ENCODE measurements at places on chromosomes 1 and 21.

GRCh38 chr1:61238359-61238665, 156.0 kb downstream of the NFIA start:
- DNase-seq = no peak

DNA sequence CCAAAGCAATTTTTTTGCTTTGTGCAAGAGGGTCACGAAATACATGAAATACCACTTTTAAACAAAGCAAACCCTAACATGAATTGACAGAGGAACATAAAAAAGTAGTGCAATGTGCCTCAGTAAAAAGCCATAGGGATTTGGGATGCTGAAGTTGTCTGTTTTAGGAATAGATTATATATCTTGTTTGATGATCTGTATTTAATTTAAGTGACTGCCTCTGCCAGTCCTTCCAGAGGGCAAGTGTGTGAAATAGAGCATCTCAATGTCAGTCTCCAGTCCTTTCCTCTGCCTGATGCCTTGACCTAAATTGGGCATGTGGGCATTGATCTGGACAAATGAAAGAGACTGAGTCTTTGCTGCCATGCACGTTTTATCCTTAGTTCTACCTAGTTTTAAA, 222.8 kb downstream of the PTPRC start:
- no peak for DNase-seq

- no peak for DNase-seq
Measured at GRCh38 chr1:29669158-29669871, 433.0 kb downstream of the PTPRU start.

- DNase-seq = no peak
Measured at GRCh38 chr1:241591317-241591716, 48.9 kb downstream of the CHML start.

GRCh38 chr1:181504399-181504842, 21.1 kb downstream of the CACNA1E start:
- DNase-seq = peak; percentile 35

DNA sequence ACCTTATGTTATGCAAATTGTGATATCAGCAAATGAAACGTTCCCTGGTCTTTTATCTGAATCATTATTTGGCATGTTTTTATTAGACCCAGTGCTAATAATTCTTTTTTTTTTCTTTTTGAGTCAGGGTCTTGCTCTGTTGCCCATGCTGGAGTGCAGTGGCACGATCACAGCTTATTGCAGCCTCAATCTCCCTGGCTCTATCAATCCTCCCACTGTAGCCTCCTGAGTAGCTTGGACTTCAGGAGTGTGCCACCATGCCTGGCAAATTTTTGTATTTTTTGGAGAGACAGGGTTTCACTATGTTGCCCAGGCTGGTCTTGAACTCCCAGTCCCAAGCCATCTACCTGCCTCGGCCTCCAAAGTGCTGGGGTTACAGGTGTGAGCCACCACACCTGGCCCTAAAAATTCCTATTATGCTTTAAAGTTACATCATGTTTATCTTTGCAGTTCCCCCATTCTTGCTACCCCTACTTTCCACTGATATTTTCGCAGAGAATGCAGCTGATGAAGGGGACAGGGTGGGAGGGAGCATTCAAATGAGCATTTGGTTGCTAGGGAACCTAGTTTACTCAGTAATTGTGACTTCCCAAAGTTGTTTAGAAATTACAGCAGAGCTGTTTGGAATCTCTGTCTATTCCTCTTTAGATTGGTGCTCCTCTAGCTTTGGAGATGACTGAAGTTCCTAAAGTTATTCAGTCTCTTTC, 18.4 kb downstream of the C1orf21 start:
- DNase-seq = no peak

GRCh38 chr21:34640858-34641257, 25.9 kb upstream of the RCAN1 start:
- DNase-seq = no peak

- DNase-seq = no peak
Measured at GRCh38 chr1:40270152-40270834, 12.3 kb downstream of the ZMPSTE24 start.

DNA sequence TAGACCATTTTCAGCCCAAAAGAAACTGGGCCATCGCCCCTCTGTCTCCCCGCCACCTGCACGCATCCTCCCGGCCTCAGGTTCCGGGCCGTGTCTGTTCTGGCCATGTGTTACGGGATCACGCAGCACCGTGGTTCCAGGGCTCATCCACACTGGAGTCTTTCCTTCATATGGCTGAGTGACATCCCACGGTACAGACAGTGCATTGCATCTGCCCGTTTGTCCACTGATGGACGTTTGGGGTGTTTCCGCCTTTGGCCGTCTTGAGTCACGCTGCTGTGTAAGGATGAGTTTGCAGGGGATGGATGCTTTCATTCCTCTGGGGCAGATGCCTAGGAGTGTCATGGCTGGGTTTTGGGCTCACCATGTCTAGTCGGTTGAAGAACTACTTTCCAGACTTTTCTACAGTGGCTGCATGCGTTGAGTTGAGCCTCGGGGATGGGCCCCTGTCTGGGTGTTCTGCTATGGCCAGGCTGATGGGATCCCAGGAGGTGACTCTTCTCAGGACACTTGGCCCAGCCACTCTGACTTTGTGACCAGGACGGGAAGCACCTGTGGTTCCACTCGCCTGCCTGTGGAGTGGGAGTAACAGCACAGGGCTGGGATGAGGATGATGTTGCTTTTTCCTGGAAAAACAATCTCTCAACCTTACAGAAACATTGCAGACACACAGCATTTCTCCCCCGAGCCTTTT, 16.8 kb downstream of the RRP1 start:
- no peak for DNase-seq

GRCh38 chr1:97796711-97797110, 124.1 kb downstream of the DPYD start:
- DNase-seq = no peak

DNA sequence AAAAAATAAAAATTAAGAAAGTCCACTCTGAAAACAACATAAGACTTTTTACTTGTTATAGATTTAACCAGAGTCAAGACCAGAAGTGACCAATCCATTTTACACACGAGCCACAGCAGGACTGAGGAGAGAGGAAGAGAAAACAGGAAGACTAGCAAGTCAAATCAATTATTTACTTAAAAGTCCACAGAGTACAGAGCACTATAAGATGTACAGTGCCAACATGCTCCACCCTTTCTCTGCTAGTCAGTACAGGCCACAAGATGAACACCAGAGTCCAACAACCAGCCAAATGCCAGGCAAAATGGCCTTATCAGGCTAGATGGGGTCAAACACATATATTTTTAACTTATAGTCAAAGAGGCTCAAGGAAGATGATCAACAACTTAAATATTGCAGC, 19.5 kb downstream of the LUZP1 start:
- DNase-seq = no peak

GRCh38 chr21:22297575-22297974, 1299.4 kb downstream of the NCAM2 start:
- DNase-seq = no peak

DNA sequence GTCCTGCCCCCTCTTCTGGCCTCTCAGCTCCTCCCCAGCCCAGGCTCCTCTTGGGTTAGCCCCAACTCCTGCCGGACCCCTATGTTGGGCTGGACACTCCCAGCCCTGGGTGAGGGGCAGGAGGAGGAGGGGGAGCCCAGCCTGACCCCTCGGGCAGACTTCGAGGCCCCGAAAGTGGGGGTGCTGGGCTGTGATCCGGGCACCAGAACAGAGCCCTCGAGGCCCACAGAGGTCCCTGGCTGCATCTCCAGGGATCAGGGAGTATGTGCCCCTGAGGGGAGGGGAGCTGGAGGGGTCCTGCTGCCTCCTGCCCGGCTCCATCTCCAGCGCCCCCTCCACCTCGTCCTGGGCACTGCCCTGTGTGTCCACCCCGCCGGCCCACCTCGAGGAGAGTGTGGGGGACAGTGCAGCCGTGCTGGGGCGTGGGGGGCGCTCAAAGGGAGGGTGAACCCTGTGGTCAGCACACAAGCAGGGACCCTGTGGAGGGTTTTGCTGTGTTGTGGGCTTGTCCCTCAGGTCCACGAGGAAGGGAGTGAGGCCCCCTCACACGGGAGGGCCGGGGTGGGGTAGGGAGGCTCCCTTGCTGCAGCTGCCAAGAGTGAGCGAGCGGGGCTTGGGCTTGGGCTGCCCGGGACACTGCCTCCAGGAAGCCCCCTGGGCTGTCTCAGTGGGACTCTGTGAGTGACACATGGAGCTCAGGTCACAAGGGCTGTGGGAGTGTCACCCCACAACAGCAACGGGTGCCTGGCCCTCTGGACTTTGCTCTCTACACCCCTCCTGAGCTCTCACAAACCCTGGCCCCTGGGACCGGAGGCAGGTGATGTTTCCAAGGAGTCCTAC, 54.4 kb downstream of the COL18A1 start:
- no peak for DNase-seq

- DNase-seq = no peak
Measured at GRCh38 chr1:15177710-15178166, 24.2 kb downstream of the TMEM51 start.

- no peak for DNase-seq
Measured at GRCh38 chr1:248886237-248886895, 19.7 kb upstream of the PGBD2 start.

GRCh38 chr1:223256034-223256433, 107.9 kb downstream of the SUSD4 start:
- no peak for DNase-seq

DNA sequence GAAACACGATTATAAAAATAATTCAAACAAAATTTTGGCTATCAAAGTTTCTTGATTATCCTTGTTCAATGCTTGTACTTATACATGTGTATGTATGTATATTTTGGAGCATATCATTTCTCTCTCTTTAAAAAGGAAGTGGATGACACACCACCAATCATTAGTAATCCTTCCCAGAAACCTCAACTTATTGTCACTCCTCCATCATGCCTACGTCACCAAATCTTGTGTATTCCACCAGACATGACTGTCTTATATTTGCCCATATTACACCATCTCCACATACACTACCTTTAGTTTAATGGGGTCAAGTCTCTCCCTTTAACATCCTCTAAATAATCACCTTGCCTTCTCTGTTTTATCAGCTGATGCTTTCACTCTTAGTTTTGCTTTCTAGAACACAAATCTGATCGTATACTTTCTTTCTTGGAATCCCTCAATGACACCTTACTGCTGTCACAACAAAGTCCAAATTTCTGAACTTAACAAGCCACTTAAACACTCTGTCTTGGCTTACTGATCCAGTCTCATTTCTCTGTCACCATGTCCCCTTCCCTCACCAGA, 124.0 kb downstream of the BRINP3 start:
- no peak for DNase-seq

GRCh38 chr1:38027201-38028104, 14.9 kb downstream of the UTP11 start:
- no peak for DNase-seq

- DNase-seq = peak; percentile 18
Measured at GRCh38 chr1:59678493-59679228, 136.1 kb upstream of the HOOK1 start.

- DNase-seq = peak; percentile 49
Measured at GRCh38 chr1:160779626-160780397, 16.2 kb upstream of the LY9 start.

DNA sequence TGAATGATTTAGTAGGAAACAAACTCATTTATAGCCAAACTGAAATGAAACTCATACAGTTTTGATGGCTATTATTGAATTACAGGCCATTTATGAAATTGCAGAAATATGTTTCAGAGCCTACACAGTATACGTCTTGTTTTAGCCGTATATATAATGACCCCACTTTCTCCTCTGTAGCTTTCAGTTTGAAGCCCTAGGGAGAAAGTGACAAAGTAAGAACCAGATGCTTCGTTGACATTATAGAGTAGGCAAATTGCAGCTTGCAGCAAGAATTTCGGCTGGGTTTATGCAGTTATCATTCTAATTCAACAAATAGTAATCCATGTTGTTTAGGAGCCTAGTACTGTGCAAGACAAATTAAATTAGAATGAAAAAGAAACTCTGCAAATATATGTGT, 836.3 kb upstream of the ADGRL4 start:
- DNase-seq = no peak

- no peak for DNase-seq
Measured at GRCh38 chr1:172517545-172517944, 15.4 kb upstream of the SUCO start.

DNA sequence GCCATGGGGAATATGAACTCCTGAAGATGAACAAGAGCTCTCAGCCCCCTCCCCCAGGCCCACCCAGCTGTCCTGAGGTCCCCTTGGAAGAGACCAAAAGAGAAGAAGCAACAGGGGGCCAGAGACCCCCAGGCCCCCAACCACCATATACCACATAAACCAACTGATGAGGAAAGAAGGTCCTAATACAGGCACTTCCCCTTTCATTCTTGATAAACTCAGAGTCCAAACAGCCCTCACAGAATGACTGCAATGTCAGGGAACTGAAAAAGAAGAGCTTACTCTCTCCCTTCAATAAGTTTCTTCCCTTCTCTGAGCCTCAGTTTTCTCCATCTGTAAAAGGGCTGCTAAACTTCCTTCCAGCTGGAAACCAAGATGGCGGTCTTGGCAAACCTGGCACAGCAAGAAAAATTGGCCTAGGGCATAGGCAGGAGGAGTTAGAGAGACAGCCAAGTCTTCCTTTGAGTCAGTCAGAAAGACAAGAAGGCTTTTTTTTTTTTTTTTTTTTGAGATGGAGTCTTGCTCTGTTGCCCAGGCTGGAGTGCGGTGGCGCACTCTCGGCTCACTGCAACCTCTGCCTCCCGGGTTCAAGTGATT, 90.5 kb downstream of the VWA5B1 start:
- DNase-seq = no peak

GRCh38 chr1:219466766-219467165, 146.1 kb downstream of the ZC3H11B start:
- no peak for DNase-seq

DNA sequence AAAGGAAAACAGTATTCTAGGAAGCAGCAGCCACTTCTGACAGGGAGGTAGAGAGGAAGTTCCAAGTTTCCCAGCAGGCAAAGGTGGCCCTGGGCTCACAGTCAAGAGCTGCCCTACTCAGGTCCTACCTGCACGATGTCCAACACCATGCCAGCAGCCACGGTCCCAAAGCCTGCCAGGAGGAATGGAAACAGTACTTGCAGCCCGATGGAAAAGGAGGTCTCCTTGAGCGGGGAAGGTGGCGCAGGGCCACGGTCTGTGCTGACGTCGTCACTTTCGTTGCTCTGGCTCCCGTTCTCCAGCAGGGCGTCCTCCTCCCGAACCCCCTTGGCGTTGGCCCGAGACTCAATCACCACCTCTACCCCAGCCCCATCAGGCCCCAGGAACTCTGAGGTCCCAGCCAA, 3.1 kb downstream of the SLC41A1 start:
- no peak for DNase-seq

Data from nephron progenitor cell (in vitro differentiated cells).